ENCODE measurements at places on chromosomes 2 and 18.

DNA sequence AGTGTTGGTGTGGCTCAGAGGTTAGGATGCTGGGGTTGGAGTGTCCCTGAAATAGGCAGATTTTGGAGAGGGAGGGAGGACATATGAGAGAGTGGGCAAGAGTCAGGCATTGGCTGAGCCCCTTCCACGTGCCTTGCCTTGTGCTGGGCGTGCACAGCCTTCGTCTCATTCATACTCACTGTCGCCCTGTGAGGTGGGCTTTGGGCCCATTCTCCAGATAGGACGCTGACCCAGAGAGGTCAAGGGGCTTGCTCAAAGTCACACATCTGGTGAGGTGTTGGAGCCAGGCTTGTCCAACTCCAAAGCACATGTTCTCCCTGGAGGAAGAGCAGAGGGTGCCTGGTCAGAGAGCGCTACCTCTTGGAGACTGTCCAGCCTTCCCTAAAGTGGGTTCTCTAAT is 166.8 kb downstream of the DYSF start:
- DNase-seq = no peak

GRCh38 chr2:240339411-240340360 is 95.8 kb upstream of the GPC1 start:
- no peak for DNase-seq

DNA sequence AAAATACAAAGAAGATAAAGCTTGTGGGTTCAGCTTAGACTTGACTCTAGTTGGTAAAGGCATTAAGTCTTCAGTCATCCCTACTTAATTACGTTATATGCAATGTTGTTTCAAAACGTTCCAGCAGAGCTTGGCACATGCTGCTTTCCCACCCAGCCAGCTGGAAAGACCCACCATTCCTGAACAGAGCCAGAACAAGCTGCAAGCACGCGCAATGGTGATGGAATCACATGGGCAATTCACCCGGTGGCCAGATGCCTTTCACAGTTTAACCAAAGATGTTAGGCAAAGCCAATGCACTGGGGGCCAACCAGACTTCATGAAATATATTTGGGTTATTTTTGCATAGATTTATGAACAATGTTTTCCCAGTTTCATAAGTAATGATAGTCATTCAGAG is 123.4 kb upstream of the CDH20 start:
- DNase-seq = no peak

DNA sequence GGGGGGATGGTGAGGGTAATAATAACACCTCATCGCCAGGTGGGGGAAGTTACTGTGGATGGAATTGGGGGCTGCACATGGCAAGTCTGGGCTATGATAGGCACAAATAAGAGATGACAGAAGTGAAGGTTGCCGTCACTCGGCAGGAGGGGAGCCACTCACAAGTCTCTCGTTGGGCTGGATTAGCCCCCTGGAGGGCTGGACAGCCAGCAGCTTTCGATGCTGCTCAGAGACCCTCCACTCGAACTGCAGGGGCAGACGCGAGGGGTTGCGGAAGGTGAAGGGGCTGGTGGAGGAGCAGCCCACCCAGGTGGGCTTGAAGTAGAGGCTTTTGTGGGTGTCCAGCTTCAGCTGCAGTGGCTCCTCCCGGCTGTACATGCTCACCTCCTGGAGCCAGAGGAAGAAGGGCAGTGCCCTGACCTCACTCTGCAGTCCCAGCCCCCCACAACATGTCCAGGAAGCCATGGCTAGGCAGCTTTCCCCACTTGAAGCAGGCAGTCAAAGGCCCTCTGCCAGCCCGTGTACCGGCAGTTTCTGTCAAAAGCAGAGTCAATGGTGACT is 18.2 kb downstream of the CFAP65 start:
- DNase-seq = no peak

DNA sequence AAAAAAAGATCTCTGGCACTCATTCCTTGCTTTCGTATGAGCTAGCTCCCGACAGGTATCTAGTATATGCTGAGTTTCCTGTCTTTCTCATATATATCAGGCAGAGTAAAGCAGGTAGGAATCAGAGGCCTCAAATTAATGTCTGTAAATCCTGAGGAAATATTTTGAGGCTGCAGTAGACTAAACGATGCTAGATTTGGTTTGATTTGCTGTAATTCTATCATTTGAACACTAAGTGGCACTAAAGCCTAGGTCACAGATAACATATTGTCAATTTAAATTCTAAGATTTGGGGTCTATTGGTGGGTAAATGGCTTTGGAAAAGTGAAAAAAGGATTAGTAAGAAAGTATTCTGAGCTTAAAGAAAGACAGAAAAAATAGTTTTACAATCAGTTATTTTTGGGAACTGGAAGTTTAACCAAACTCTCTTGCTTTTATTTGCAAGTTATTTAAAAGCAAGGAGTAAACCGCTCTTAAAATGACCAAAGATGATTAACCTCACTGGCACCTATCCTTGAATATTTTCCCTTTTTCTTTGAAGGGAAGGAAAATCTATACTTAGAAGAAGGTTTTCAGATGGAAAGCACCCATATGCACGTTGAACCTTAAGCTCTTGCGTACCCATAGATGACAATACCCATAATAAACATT is 37.6 kb upstream of the SLC4A10 start:
- no peak for DNase-seq

GRCh38 chr2:72089537-72089936 is 58.1 kb downstream of the CYP26B1 start:
- no peak for DNase-seq

GRCh38 chr2:88855620-88856408 is 164.3 kb downstream of the RPIA start:
- no peak for DNase-seq

GRCh38 chr2:99942561-99943347 is 199.6 kb downstream of the AFF3 start:
- no peak for DNase-seq

DNA sequence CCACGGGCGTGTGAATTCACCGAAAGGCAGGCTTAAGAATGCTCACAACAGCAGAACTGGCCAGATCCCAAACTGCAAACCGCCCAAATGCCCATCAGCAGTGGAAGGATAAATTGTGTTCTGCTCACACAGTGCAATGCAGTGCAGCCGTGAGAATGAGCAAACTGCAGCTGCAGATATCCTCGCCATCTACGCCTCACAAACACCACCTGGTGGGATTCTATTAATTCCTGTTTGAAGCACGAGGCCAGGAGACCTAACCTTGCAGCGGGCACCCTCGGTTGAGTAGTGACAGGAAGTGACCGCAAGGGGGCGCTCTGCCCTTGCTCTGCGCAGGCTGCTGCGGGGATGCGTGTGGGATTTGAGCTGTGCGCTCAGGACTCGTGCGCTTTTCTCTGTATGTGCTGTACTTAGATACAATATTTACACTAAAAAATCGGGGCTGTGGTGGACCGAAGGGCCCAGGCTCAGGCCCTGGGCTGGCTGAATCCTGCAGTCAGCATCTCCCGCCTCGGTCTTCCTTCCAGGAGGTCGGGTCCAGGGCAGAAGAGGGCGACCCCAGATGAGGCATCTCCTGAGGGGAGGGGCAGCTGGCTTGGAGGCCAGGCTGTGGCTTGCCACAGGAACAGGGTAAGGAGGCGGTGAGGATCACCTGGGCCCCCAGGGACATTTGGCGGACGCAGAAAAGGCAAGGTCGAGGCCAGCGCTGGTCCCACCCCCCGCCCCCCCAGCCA is 19.8 kb upstream of the PDIA6 start:
- peak; percentile 74 for DNase-seq

GRCh38 chr2:238875101-238875470 is 27.2 kb downstream of the TWIST2 start:
- no peak for DNase-seq

- no peak for DNase-seq
These were observed 67.9 kb upstream of the PNPT1 start for GRCh38 chr2:55761526-55761925.

- peak; percentile 57 for DNase-seq
These were observed 812 bp upstream of the KCNG3 start for GRCh38 chr2:42494355-42495233.

GRCh38 chr2:11019614-11020013 is 107.9 kb downstream of the KCNF1 start:
- no peak for DNase-seq

DNA sequence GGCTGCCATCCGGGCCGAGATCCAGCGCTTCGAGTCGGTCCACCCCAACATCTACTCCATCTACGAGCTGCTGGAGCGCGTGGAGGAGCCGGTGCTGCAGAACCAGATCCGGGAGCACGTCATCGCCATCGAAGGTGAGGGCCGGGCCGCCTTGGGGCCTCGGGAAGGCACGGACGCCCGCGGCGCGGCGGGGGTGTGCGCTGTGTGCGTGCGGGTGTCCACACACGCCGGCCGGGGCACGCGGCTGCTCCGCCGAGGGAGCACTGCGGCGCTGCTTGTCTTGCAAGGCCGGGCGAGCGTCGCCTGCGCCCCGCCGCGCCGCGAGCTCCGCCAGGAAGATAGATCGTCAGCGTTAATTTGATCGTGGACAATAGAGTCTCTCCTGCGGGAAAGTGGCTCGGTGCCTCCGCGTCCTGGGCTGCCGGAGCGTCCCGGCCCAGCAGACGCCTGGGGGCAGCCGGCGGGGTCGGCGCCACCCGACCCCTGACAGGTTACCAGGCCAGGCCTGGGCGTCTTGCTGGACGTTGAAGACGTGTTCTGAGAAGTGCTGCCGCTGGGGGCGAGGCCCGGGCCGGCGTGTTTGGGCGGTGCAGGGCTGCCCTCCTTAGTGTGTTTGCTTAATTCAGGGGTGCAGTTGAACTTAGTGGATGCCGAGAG is 1.0 kb downstream of the AGAP1 start:
- DNase-seq = peak; percentile 10

DNA sequence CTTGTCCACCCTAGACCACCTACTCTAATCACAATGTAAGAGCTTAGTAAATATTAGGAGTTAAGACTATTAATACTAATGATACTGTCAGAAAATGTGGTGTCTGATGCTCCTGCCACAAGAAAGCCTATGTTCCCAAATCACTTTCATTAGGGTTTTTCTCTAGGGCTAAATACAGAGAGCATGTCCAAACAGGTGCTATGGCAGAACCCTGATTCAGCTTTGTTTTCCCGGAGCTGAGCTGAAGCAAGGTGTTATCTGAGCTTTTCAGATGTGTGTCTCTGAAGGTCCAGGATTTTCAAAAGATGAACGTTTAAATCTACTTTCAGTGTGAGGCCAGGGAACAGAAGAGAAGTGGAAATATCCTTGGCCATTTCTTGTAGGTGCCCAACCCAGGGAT is 40.6 kb downstream of the CPO start:
- DNase-seq = no peak

GRCh38 chr2:58891828-58892377 is 650.8 kb upstream of the FANCL start:
- no peak for DNase-seq

GRCh38 chr2:210167227-210167626 is 4.0 kb downstream of the KANSL1L start:
- DNase-seq = no peak

DNA sequence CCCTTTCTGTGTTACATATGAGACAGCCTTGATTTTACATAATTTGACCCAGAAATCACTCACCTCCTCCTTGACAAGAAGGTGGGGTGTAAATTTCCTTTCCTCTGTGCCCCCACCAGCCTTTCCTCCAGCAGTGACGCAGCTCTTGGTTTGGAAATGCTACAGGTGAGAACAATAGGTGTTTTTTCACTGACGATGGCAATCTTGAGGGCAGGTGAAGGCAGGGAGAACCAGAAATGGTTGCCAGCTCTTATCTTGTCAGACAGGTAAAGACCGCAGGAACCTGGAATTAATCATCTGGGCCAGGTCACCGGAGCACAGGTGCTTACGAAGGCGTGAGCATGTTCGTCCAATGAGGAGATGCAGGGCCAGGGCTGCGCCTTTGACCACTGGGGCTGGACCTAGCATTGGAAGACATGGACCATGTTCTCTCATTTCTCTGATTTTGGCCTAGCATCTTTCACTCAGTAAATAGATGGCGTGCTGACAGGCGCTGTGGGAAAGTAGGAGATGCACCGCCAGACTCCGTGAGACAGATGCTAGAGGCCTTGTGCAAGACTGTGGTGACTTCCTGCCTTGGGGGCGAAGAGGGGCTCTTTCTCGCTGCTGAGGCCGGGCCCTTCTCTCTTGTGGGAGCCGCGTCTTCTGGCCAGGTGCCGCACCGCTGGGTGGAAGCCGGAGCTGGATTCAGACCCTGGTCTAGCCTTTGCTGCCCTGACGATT is 4.0 kb downstream of the CIDEA start:
- no peak for DNase-seq

DNA sequence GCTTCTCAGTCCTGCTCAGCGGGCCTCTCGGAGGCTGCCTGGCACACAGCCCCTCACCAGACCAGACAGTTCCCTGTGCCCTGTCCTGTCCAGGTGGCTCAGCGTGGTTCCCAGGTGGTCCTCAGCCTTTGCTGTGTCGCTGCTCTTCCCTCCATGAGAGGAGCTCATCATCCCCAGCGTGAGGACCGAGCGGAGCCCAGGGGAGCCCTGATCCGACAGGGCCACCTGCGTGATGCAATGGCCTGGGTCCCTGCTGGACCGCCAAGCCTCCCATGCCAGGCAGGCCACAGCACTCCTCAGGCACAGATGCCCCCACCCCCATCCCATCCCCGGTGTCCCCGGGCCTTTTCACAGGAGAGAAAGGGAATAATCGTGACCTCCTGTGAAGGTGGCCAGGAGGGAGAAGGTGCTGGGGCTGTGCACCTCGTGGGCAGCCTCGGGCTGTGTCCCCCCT is 4.3 kb downstream of the GPC1 start:
- DNase-seq = no peak

DNA sequence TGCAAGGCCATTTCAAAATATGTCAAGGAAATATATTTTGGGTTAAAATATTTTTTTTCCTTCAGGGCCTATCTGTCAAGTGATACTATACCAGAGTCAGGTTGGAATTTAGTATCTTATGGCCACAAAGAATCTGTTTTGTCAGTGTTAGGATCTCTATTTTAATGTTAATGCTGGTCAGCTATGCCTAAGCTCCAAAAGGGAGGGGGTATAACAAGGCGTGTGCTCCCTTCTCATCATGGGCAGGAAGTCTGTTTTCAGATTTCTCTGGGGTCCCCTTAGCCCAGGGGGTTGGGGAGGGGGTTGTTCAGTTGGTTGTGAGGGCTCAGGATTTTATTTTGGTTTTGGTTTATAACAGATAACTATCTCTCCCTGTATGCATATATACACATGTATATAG is 126.4 kb downstream of the TMEM163 start:
- no peak for DNase-seq

GRCh38 chr2:50785816-50786215 is 246.1 kb downstream of the NRXN1 start:
- no peak for DNase-seq

DNA sequence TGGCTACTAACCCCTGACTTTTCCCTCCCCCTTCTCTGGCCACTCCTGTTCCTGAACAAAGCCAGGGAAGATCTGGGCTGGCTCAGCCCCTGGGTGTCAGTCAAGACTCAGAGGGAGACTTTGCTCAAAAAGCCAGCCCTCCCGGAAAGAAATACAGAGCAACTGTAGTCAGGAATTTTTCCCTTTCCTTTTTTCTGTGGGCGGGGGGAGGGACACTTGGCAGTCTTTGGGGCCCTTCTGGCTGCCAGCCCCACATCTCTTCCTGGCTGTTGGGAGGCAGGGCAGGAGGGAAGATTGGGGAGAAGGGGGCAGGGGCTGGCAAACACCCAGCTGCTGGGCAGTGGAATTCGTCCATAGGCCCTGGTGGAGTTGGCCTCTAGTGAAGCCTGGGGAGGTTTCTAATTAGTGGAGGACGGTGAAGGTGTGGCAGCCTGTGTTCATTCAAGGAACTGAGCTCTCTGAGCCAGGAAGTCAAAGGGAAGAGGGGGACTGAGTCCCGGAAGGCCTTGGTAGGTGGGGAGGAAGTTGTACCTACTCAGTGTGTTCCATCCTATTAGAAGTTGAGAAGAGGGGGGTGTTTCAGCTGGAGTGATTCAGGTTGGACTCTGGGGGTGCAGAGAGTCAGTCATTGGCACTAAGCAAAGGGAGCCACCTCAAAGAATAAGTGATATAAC is 10.9 kb downstream of the IGFBP2 start:
- DNase-seq = no peak
